ENCODE measurements at places on chromosomes 6 and 20. TPM values are rescaled to one million over a fixed set of nuclear protein-coding genes. Genes with fewer than 3 reads are reported as not detected.

The NR2E1 gene
- total RNA-seq, result not detected

- no peaks in the 10 kb centered on the region for H3K4me1 ChIP-seq
- H3K27ac ChIP-seq, result no peak overlapping the region
- H3K4me3 ChIP-seq, result no peak overlapping the region
- H3K36me3 ChIP-seq, result no peaks in the 10 kb centered on the region
- no peak for DNase-seq
- H3K27me3 ChIP-seq, result no peaks in the 10 kb centered on the region
Measured at GRCh38 chr6:146312608-146313007, 231.0 kb upstream of the RAB32 start.

- no peak overlapping the region for H3K27ac ChIP-seq
- H3K36me3 ChIP-seq, result no peaks in the 10 kb centered on the region
- H3K27me3 ChIP-seq, result no peaks in the 10 kb centered on the region
- no peak for DNase-seq
- no peaks in the 10 kb centered on the region for H3K4me1 ChIP-seq
- H3K4me3 ChIP-seq, result no peak overlapping the region
Measured at GRCh38 chr20:61295682-61296628, 43.9 kb downstream of the CDH4 start.

GRCh38 chr20:50366270-50367103, 143.7 kb upstream of the PTPN1 start:
- H3K4me3 ChIP-seq, result no peak overlapping the region
- no peak for DNase-seq
- no peaks in the 10 kb centered on the region for H3K27me3 ChIP-seq
- no peaks in the 10 kb centered on the region for H3K36me3 ChIP-seq

GRCh38 chr6:157631838-157632614, 191.0 kb upstream of the SNX9 start:
- H3K4me1 ChIP-seq, result no peaks in the 10 kb centered on the region
- peaks cover 15% of the 10 kb centered on the region for H3K36me3 ChIP-seq
- H3K27me3 ChIP-seq, result no peaks in the 10 kb centered on the region
- DNase-seq, result no peak
- H3K27ac ChIP-seq, result no peak overlapping the region

The ASIP gene
- total RNA-seq, result 3.4 TPM

GRCh38 chr6:123681957-123682462, 45.3 kb upstream of the TRDN start:
- no peak overlapping the region for H3K4me3 ChIP-seq
- H3K27me3 ChIP-seq, result no peaks in the 10 kb centered on the region
- H3K27ac ChIP-seq, result no peak overlapping the region
- no peak for DNase-seq
- no peaks in the 10 kb centered on the region for H3K36me3 ChIP-seq
- no peaks in the 10 kb centered on the region for H3K4me1 ChIP-seq

GRCh38 chr20:53625311-53626129, 31.9 kb upstream of the ZNF217 start:
- peaks cover 43% of the 10 kb centered on the region for H3K4me1 ChIP-seq
- H3K4me3 ChIP-seq, result no peak overlapping the region
- H3K27me3 ChIP-seq, result no peaks in the 10 kb centered on the region
- no peaks in the 10 kb centered on the region for H3K36me3 ChIP-seq

DNA sequence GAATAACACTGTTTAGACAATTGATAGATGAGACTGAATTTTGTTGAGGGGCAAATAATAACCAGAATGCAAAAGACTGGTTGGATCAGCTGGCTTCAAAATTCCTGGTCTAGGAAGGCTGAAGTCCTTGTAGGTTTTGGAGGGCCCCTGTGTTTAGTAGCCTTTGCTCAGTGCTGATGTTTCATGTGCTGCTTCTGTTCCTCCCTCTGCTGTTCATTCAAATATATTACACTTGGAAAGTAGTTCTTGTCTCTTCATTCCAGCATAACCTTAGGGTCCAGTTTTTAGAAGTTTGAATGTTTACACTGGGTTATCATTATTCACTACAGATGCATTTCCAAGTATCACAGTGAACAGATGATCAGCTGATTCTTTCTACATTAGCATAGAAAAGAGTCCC, 72.5 kb downstream of the FLRT3 start:
- H3K36me3 ChIP-seq, result no peaks in the 10 kb centered on the region
- no peaks in the 10 kb centered on the region for H3K27me3 ChIP-seq
- no peaks in the 10 kb centered on the region for H3K4me1 ChIP-seq
- DNase-seq, result no peak

DNA sequence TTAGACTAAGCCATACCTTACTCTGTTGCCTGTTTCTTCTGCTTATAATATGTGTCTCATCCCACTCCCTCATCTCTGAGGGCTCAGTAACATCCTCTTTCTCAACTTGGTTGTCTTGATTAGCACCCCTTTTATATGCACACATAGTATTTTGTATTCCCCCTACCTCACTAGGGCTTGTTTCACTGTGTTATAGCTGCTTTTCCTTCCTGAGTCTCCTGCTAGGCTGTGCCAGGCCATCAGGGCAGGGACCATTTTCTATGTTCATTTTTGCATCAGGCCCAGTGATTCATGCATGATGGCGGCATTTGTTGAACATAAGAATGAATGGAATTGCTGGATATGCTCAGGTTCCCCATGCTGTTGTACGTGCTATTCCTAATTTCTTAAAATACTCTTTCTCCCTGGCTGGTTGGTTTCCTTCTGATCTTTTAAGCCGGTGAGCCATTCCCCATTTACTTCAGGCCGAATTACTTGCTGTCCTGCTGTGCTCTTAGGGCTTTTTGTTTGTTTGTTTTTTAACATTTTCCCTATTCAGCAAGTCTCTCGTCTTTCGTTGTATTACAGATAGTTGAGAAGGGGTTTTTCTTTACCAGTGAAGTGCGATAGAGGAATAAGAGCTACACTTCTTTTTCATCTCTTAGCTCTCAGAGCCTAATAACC, 183.2 kb downstream of the CARMIL1 start:
- H3K4me3 ChIP-seq, result no peak overlapping the region
- no peaks in the 10 kb centered on the region for H3K4me1 ChIP-seq
- no peaks in the 10 kb centered on the region for H3K27me3 ChIP-seq
- no peak for DNase-seq
- no peaks in the 10 kb centered on the region for H3K36me3 ChIP-seq

All from heart left ventricle (tissue), 16 donors.